ENCODE measurements at places on chromosomes 12 and 14.

GRCh38 chr12:10717410-10717809 lies 5.7 kb downstream of the YBX3 start:
- DNase-seq: no peak

DNA sequence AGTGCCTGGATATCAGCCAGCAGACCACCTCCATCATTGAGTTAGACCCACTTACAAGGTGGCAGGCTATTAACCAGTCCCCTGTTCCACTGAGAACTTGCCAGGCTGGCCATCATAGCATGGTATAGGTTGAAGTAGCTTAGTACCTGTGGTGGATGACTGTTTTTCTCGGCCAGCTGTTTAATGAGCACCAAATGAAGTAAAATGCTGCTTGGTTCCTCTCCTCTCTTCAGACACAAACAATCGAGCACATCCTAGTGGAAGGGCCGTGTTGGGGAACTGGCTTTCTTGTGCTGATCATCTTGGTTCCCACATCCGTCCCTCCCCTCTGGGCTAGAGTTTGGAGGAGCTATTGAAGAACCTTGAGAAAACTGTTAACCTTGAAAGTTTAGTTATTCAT lies 486.2 kb downstream of the RAD51B start:
- no peak for DNase-seq

GRCh38 chr12:107264667-107265066 lies 171.3 kb upstream of the CRY1 start:
- DNase-seq: no peak

DNA sequence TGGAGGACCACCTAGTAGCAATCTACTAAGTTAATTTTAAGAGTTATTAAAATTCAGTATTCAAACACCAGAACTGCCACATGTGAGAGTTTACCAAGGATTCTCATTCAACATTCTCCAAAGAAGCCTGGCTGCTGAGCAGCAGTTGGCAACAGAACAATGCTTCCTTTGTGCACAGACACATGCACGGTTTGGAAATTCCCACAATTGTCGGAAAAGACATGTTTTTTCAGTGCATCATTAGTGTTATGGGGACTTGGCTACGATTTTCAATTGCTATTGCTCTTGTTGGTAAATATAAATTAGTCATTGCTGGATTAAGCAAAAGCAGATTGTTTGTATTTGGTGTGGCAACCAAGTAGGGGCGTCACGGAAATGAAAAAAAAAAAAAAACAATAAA lies 22.2 kb downstream of the ST8SIA1 start:
- DNase-seq: peak; percentile 53

DNA sequence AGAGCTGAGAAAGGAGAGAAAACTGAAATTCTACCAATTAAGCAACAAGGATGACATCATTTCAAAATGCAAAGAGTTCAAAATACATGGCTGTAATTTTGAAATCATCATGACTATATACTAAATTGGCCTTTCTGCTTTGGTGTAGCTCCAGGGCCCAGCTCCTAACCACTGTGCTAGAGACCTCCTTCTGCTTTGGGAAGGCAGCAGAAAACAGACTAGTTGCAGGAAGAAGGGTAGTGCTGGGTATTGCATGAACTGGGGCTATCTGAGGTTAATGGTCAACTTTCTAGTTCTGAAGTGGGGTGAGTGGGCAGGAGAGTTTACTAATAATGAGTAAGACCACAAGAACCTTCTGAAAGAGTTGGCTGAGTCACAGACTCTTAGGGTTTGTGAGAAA lies 66.2 kb downstream of the PTGER2 start:
- no peak for DNase-seq

- DNase-seq: no peak
Measured at GRCh38 chr14:91263329-91263728, 18.8 kb upstream of the GPR68 start.

Data from left ventricle myocardium inferior (tissue), 1 donor.